ENCODE measurements at places on chromosomes 1 and 21. TPM values are rescaled to one million over a fixed set of nuclear protein-coding genes. Genes with fewer than 3 reads are reported as not detected.

The GNG4 gene
- total RNA-seq: not detected

The CASQ2 gene
- 2.3 TPM for total RNA-seq

The ERI3 gene
- total RNA-seq: 60.4 TPM

The S100A2 gene
- total RNA-seq: 152 TPM

The HJV gene
- not detected for total RNA-seq

The SPRR5 gene
- total RNA-seq: not detected

The CASQ1 gene
- 0.57 TPM for total RNA-seq
